ELF-1 (cell line): ENCODE measurements at places on chromosomes 5 and 9.

DNA sequence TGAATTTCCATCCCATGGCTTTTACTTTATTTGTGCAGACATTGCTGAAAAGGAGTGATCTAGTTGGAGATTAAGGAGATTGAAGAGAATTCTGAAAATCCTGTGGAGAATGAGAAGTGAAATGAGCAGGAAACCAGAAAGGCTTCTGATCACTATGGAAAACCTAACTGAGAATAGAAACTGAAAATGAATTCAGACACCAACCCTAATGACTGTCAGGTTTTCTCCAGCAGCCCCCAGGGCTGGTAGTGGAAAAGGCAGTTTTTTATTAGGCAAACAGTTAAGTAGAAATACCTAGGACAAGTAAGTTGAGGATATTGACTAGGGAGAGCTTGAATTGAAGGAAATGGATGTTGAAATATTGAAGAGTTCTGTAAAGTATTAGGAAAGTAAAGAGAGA, 14.7 kb upstream of the ARRDC3 start:
- no peak for DNase-seq

- peak; percentile 36 for DNase-seq
Observed at GRCh38 chr9:98117984-98118639, 910 bp downstream of the TRIM14 start.

DNA sequence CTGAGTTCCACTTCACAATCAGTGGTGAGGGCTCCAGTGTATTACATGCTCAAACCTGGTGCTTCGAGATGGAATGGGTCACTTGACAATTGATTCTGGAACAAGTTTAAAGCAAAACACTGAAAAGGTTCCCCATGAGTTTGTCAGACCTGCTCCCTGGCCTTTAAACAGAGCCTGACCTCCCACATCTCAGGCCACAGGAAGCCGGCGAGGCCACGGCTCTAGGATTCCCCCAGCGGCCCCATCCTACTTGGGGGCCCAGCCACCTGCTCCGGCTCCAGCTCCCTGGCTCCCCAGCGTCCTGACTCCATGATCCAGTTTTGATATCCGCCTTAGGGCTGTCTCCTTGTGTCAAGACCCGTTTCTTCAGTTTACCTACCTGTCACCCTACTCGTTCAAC, 62.0 kb downstream of the TTLL11 start:
- no peak for DNase-seq

GRCh38 chr5:93072831-93073459, 508.1 kb downstream of the NR2F1-AS1 start:
- no peak for DNase-seq

GRCh38 chr5:88889189-88890069, 6.4 kb upstream of the MEF2C start:
- DNase-seq: peak; percentile 36

DNA sequence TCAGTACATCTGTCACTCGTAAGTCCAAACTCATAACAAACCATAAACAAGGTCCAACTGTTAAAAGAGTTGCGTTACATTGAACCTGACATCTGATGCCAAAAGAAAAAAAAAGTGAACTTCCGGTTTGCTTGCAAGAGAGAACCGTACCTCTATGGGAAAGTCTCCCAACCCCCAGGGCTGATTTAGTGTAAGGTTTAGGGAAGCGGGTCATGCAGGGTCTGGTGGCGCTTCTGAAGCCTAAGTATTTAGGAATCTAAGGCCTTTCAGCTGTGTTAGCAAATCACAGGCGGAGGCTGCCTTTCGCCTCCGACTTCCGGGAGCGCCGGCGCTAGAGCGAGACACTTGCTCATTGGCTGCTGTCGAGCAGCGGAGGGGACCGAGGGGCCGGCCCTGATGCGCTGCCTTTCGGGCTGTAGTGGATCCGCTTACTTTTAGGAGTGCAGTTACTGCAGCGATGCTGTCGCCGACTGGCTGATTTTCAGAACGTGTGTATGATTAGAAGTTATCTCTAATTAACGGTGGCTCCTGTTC, 12.0 kb upstream of the GNPDA1 start:
- peak; percentile 97 for DNase-seq

DNA sequence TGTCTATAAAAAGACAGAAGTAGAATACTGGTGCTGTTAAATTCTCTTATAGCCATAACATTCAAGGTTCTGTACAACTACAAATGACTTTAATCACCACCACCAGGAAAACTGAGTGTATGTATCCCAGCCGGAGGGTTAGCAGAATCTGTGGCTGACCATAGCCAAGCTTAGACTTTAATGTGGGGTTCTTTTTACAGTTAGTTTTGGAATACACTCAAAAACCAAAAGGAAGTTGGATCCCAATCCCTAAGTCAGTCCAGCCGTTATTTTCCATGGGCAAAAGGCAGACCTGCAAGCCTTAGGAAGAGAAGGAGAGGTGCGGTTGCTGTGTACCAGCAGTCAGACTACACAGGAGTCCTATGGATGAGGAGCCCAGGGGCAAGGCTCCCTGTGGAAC, 179.8 kb downstream of the ENC1 start:
- DNase-seq: no peak
